ENCODE measurements at places on chromosomes 5 and 9.

- no peaks in the 10 kb centered on the region for H3K4me1 ChIP-seq
- DNase-seq: no peak
- no peak overlapping the region for H3K4me3 ChIP-seq
Observed at GRCh38 chr9:109399258-109399767, 78.5 kb upstream of the EPB41L4B start.

DNA sequence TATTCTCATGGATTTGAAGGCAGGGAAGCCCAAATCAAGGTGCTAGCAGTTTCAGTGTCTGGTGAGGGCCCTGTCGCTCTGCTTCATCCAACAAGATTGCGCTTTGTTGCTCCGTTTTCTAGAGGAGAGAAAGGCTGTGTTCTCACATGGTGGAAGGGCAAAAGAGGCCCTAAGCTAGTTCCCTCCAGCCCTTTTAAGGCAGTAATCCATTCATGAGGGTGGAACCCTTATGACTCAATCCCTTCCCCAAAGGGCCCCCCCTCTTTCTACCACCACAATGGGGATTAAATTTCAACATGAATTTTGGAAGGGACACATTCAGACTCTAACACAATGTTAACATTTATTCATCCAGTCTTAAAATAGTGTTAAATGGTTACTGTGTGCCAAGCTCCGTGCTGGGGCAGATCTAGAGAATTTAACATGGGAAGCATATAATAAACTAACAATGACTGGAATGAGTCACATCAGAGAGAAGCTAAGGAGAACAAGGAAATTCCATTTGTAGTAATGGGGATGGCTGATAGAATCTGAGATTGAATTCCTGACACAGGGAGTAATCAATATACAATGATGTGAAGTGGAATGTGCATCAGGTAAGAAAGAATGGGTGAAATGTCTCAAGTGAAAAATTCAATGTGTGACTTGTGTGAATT, 382.8 kb upstream of the ZNF608 start:
- DNase-seq: no peak
- H3K27me3 ChIP-seq: no peaks in the 10 kb centered on the region
- H3K27ac ChIP-seq: no peak overlapping the region
- no peak overlapping the region for H3K4me3 ChIP-seq
- no peaks in the 10 kb centered on the region for H3K4me1 ChIP-seq

GRCh38 chr5:41410307-41410706, 100.1 kb downstream of the PLCXD3 start:
- no peak overlapping the region for H3K4me3 ChIP-seq
- peaks cover 8% of the 10 kb centered on the region for H3K4me1 ChIP-seq
- H3K27ac ChIP-seq: no peak overlapping the region
- H3K36me3 ChIP-seq: no peaks in the 10 kb centered on the region
- H3K27me3 ChIP-seq: no peaks in the 10 kb centered on the region

DNA sequence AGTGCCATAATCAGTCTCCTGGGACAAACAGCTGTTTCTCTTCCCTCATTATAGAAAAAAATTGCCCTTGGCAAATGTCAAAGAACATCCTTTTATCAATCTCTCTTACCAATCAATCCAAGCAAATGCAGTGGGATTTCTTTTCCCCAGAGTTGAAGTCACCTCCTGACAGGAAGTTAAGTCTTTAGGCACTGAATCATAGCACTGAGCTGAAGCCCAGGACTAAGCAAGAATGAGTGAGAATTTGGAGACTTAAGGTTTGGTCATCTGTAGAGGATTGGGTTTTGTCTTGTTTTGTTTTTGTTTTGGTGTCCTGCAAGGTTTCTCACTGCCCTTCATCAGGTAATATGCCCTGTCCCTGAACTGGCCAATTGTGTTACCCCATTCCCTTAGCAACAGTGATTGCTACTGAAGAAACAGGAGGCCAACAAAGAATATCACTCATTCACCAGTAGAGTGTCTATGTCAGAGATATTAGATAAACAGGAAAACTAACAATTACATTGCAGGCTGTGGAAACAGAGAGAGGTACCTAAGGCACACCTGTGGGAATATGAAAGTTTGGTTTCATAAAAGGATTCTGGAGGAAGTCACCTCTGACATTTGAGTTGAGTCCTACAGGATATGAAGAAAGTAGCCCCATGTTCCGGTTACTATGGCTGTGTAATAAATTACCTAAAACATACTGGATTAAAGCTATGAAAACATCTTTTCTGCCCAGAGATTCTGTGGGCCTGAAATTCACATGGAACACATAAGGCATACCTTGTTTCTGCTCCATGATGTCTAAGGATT, 4.5 kb upstream of the FXN start:
- H3K4me1 ChIP-seq: no peaks in the 10 kb centered on the region
- no peak overlapping the region for H3K4me3 ChIP-seq
- H3K36me3 ChIP-seq: no peaks in the 10 kb centered on the region
- no peak overlapping the region for H3K27ac ChIP-seq
- H3K27me3 ChIP-seq: no peaks in the 10 kb centered on the region

- peak overlapping the region; percentile 78 for H3K27ac ChIP-seq
- peaks cover 42% of the 10 kb centered on the region for H3K4me1 ChIP-seq
- peak; percentile 49 for DNase-seq
- no peak overlapping the region for H3K4me3 ChIP-seq
- no peaks in the 10 kb centered on the region for H3K27me3 ChIP-seq
Observed at GRCh38 chr5:59035681-59036080, 452.8 kb downstream of the RAB3C start.

GRCh38 chr5:95620030-95620869, at the start of gene GPR150:
Gene GPR150, plus strand, starts transcription at chr5:95620087. Its CDS starts 189 bp downstream, at chr5:95620276.
- peaks cover 16% of the 10 kb centered on the region for H3K27me3 ChIP-seq
- no peaks in the 10 kb centered on the region for H3K4me1 ChIP-seq
- no peaks in the 10 kb centered on the region for H3K36me3 ChIP-seq
- peak; percentile 61 for DNase-seq
- H3K27ac ChIP-seq: no peak within 1 kb of the TSS

DNA sequence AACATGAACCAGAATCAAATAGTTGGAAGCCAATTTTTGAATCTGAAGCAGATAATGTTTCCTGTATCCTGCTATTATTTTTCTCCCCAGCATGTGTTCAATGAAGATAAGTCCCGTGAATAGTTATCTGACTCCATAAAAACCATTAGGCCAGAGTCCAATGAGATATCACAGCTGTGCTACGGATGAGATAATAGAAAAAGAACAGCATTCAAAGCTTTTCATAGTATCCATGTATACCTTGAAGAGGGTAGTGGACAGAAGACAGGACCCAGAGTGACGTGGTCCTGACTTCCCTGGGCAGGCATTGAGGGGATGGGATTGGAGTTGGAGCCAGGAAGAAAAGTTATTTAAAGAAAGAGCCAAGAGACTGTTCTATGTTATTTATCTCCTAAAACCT, 50.7 kb upstream of the C6 start:
- H3K27ac ChIP-seq: peak overlapping the region; percentile 32
- peaks cover 43% of the 10 kb centered on the region for H3K4me1 ChIP-seq
- H3K27me3 ChIP-seq: no peaks in the 10 kb centered on the region
- H3K36me3 ChIP-seq: no peaks in the 10 kb centered on the region
- no peak overlapping the region for H3K4me3 ChIP-seq

All from A673 (cell line).